ENCODE measurements at places on chromosomes 6 and 20.

- no peak for DNase-seq
Observed at GRCh38 chr20:38770546-38770945, 22.3 kb downstream of the ACTR5 start.

DNA sequence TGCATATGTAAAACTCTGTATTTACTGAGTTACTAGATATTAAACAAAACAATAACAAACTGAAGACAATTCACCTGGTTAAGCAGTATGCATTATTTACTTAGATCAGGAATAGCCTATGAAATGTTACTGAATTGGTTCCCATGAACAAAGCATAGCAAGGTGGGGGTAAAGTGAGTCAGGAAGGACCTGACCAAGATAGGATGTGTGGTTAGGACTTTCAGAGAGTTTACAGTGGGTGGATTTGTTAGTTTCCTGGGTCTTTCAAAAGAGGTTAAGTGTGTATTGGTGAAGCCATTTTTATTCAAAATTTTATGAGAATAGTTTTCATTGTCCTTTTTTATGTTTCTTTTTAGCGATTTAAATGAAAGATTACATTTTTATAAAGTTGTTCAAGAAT, 32.9 kb downstream of the TBPL1 start:
- no peak for DNase-seq

DNA sequence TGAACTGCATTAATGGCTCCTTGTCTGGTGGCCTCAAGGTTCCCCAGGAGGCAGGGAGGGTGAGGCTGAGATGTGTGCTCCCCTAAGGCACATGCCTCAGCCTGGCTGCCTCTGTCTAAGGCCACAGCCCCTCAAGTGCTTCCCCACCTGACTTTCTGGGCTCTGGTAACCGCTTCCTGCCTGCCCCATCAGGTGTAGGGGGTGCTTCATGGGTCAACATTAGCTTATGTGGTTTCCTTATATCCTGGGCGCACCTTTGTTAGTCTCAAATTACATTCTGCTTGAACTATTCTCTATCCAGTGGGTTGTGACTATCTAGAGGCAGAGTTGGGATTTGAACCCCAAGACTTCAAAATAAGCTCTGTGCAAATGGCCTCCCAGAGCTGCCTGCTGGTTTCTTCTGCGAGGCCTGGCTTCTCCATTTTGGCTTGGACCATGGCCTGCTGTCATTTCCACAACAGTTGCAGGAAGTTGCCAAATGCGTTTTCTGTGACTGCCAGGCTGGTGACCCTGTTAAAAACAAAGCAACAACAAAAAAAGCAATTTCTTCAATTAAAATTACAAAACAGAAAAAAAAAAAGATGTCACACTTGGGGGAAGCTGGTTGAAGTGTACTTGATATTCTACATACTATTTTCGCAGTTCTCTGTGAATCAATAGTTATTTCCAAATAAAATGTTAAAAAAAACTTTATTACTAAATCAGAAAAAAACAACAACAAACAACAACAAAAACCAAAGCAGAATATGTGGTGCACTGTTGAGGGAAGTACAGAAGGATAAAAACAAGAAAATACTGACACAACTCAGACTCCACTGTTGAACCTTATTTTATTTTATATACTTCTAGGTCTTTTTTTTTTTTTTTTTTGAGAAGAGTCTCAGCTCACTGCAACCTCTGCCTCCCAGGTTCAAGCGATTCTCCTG, 20.0 kb upstream of the ZNFX1 start:
- DNase-seq = no peak

GRCh38 chr6:49550492-49551077, at the start of gene C6orf141:
Gene C6orf141, plus strand, starts transcription at chr6:49550668. Its CDS starts 125 bp downstream, at chr6:49550793.
- DNase-seq = no peak

DNA sequence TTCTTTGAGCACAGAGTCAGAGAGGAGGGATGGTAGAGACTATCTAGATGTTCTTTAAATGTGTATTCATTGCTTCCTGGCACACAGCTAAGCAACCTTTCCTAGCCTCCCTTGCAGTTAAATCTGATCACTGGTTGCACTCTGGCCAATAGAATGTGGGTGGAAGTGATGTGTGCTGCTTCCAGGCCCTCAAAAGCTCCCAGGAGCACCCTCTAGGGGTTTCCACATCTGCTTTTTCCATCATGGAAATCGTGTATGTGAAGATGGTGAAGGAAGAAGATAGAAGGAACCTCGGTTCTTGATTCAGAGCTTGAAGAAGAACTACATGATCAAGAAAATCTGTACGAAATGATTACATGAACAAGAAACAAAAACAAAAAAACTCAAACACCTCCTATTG, 149.8 kb upstream of the JAG1 start:
- no peak for DNase-seq

GRCh38 chr20:23628402-23629016, 9.2 kb downstream of the CST3 start:
- DNase-seq = no peak

- DNase-seq = no peak
Observed at GRCh38 chr20:62424249-62425107, 2.9 kb downstream of the RBBP8NL start.

- DNase-seq = no peak
Observed at GRCh38 chr6:25833136-25833535, 1.3 kb upstream of the SLC17A1 start.

GRCh38 chr20:58851221-58851968, 693 bp upstream of the GNAS-AS1 start:
- no peak for DNase-seq

- no peak for DNase-seq
Observed at GRCh38 chr6:147662646-147663045, 154.2 kb downstream of the SAMD5 start.

DNA sequence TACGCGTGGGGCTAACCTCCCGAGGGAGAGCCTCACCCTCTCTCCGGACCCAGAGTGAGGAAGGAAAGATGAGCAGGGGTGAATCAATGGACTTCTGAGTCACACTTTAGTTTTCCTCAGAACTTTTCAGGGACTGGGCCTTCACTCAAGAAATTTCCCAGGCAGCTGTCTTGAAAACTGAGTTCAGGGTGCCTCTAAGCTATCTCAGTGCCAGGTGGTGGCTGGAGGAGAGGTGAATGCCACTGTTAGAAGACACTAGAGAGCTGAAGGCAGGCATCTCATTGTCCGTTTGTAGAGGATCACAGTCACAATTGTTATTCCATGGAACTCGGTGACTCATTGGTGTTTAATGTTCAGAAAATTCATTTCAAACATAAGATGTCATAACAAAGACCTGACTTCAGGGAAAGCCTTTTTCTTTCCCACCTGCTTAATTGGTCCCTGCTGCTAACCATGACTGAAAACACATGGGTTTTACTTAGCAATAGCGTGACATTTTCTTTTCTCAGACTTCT, 5.3 kb upstream of the SERPINB6 start:
- no peak for DNase-seq

GRCh38 chr20:34562641-34563040, 4.1 kb downstream of the MAP1LC3A start:
- DNase-seq = no peak

DNA sequence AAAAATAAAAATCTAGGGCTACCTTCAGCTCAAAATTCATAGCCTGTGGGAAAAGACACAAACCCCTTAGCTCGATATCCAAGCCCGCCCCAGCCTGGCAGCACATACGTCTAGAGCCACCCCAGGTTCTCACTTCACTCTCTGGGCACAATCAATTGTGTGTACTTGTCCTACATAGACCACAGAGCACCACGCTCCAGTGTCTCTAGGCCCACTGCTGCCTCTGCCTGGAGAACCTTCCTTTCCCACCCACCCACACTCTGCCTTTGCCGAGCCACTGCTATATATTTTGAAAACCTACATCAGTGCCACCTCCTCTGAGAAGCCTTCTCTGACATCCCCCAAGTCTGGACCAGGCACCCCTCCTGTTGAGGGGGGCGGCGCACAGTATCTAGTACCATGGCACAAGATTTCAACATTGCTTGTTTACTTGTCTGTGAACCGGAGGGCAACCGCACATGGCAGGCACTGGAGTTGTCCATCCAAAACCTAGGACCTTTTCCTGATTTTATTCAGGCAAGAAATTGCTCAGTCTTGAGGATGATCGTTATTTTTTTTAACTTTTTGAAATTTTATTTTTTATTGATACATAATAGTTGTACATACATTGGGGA, 141.5 kb downstream of the UNC5CL start:
- no peak for DNase-seq

DNA sequence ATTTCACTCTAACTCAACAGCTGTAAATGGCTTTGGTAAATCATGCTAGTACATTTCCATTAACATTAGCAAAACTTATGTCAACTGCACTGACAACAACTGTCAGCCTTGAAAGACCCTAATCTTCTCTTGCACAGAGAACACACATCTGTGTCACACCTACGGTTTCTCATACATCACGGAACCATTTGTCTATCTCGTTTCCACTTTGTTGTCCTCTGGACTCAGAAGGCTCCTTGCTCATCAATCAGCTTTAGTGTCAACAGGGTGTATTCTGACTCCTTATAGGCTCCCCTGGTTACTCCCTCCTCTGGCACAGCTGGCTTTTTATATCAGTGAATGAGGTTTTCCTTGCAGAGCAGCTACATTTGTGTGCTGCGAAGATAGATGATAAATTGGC, 49.3 kb downstream of the CD83 start:
- DNase-seq = no peak

- no peak for DNase-seq
Observed at GRCh38 chr6:111782192-111782809, 91.0 kb downstream of the FYN start.

- no peak for DNase-seq
Observed at GRCh38 chr6:47207261-47207660, 102.4 kb downstream of the TNFRSF21 start.

- no peak for DNase-seq
Observed at GRCh38 chr6:56346958-56347357, 99.6 kb upstream of the COL21A1 start.

- DNase-seq = no peak
Observed at GRCh38 chr6:83872386-83873118, 13.1 kb downstream of the CYB5R4 start.

DNA sequence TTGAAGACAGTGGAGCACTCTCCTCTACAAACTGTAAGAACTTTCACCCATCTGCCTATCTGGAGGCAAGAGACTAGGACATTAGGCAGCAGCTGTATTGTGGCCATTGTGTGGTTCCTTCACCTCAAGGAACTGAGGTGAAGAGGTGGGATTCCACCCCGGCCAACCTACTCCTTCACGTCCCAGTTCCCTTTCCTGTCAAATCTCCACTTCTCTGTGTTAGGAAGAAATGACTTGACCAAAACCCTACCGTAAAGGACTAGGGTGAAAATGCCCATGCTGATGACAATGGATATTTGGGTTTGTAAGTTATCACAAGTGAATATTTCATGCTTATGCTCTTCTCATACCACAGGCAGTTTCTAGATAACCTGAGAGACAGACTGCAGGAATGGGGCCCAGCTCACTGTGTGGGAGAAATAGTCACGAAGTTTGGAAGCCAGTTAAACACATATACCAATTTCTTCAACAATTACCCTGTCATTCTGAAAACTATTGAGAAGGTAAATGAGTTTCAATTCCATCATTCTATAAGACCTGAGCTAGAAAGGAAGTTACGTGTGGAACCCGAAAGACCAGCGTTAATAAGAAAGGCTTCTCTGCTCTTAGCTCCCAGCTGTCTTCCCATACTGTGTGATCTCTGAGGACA, 86.6 kb downstream of the ECT2L start:
- DNase-seq = no peak

DNA sequence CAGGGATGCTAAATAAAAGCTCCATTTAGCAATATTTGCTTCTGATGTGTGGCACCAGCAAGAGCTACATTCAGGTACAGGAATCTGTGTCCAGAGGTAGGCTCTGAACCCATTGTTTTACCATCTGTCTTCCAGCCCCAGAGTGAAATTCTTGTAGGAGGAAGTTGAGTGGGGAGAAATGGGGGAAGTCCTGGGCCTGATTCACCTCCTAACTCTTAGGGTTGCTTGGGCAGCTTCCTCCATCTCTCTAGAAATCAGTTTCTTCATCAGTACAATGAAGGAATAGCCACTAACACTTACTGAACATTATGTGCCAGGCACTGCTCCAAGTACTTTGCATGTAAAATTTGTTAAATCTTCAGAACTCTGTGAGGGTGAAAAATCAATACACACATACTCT, 35.1 kb upstream of the TSPYL1 start:
- DNase-seq = no peak

DNA sequence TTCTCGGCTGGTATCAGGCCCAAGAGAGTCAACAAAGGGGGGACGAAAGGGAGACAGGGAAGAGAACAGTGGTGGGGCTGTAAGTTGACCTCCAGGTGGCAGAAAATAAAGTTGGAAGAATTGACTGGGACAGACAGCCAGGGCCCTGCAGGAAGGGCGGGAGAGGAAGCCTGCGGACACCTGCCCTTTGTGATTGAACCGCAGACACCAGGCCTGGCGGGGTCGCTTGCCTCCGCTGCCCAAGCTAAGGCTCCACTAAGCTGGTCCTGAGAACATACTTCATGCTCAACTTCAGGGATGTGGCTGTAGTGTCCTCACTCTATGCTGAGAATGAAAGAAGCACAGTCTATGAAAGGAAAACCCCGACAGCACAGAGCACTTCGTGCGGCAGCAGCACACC, 53.8 kb downstream of the RPP40 start:
- DNase-seq = no peak

- no peak for DNase-seq
Observed at GRCh38 chr6:3032986-3033385, 33.3 kb downstream of the NQO2 start.

GRCh38 chr6:90432937-90433336, 136.3 kb upstream of the BACH2 start:
- no peak for DNase-seq

- DNase-seq = no peak
Observed at GRCh38 chr6:128336436-128337095, 183.8 kb downstream of the PTPRK start.

DNA sequence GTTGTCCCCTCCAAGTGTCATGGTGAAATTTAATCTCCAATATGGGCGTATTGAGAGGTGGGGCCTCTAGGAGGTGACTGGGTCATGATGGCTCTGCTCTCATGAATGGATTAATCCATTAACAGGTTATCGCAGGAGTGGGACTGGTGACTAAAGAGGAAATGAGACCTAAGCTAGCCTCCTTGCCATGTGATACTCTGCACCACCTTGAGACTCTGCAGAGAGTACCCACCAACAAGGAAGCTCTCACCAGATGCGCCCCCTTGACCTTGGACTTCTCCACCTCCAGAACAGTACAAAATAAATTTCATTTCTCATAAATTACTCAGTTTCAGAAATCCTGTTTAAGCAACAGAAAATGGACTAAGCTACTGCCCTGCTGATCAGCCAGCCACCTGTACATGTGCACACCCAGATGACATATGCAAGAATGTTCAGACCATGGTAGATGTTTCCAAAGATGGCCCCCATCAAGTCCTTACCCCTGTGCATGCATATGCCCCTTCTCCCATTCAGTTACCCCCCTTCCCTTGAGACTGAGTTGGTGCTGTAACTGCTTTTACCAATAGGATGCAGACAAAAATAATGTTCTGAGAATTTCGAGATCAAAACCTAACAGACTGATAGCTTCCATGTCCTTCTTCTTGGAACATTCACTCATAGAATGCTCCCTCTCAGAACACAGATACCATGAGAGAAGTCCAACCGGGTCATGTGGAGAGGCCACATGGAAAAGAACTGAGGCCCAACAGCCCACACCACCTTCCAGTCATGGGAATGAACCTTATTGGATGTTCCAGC, 28.4 kb downstream of the MAP3K5 start:
- DNase-seq = no peak

GRCh38 chr6:38404900-38405556, 234.7 kb downstream of the BTBD9 start:
- no peak for DNase-seq
